ENCODE measurements at places on chromosomes 5 and 9.

- no peak for DNase-seq
Observed at GRCh38 chr9:129316281-129317030, 138.4 kb upstream of the IER5L start.

DNA sequence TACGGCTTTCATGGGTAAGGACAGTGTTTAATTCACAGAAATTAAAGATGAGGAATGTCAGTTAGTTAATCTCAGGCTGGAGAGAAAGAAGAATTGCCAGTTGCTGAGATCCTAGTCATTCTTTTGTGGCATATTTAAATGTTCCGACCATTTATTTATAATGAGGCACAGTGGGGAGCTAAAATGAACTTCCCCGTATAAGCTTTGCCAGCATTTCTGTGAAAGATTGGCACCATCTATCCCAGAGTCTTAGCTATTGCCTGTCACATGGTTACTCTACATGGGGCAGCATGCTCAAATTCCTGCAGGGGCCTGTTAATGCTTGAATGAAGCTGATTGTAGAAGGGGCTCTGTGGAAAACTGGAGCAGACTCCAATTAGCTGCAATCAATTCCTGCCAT lies 314.1 kb downstream of the PRELID2 start:
- no peak for DNase-seq

DNA sequence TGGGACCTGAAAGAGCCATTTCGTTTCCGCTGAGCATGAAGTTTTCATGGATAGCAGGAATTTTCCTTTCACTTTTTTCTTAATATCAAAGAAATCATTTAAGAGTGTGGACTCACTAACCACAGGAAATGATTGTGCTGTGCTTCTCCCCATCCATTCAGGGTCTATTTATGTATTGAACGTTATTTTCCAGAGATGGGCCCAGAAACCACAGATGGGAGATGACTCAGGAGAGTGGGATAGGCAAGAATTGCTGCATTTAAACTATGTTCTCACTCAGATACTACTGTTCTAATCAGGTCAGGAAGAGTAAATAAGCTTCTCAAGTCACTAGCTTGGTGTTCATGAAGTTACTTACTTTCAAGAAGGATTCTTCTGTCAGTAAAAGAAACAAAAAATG lies 763.8 kb downstream of the DTWD2 start:
- DNase-seq = peak; percentile 43

DNA sequence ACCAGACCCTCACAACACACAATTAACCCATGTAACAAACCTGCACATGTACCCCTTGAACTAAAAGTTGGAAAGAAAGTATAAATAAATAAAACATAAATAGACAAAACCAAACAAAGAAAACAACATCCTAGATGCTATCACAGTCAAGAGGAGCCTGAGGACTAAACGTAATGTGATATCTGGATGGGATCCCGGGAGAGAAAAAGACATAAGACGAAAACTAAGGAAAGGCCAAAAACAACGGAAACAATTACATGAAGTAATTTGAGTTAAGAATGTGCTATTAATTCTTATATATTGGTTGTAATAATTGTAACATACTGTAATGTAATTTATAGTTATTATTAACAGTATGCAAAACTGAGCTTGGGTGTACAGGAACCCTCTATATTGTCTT lies 793.9 kb downstream of the SEMA5A start:
- no peak for DNase-seq

DNA sequence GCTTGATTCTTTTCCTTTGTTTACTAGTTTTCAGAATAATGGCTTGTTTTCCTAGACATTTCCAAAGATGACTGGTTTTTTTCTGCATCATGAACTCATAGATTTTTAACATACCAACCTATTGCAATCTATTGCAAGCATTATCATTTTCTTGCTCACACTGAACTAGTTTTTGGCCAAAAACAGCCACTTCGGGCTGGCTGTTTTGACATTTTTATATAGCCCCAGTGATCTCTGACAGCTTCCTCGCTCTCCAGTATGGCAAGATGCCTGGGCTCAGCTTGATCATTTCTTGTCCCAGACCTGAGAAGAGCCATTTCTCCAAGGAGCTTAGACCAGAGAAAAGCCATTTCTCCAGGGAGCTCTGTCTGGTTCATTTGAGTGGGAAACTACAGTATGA lies 94.3 kb upstream of the MAMDC2 start:
- no peak for DNase-seq

GRCh38 chr5:137075163-137075970 lies 423.8 kb downstream of the SPOCK1 start:
- peak; percentile 27 for DNase-seq

GRCh38 chr5:61491861-61492260 lies 159.8 kb downstream of the ZSWIM6 start:
- DNase-seq = no peak

GRCh38 chr5:61004448-61004847 lies 59.4 kb downstream of the NDUFAF2 start:
- DNase-seq = no peak

DNA sequence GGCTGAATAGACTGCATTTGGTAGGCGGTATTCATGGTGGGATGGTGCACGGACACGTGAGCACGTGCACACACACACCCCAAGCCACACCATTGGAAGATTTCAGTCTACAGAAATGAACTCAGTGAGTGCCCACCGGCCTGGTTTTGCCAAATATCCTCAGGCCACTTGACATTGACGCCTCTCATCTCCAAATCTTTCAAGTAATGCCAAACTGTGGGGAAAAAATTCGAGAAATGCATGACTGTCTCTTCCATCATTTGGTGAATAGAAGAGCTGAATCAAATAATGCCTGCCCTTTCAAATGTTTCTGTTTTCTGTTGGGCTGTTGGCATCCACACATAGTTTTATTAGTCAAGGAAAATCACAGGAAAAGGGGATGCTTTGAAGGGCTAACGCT lies 182.3 kb upstream of the EFNA5 start:
- no peak for DNase-seq

DNA sequence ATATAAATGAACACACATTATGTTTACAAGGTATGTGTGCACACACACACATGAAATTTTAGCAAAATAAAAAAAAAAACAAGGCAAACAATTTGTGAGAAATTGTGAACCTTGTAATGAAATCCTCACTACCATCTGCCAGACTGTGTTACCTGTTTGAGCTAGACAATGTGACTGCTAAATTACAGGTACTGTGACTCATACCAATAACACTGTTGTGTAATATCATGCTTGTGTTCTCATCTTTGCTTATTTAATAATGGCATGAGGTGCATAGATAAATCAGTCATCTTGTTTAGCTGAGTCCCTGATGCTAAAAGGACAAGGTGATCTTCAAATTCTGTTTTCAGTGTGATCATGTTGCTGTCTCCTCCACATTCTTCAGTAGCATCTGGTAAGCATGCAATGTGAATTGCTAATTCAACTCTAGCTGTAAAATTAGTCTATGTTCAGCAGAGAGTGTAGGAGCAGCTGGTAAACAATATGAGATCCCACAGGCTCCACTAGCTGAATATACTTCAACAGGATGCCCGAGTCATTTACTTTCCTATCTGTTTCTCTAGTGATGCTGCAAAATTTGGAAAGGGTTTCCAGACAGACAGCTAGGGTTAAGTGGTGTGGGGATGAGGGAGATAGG lies 966.3 kb upstream of the C9orf72 start:
- no peak for DNase-seq

DNA sequence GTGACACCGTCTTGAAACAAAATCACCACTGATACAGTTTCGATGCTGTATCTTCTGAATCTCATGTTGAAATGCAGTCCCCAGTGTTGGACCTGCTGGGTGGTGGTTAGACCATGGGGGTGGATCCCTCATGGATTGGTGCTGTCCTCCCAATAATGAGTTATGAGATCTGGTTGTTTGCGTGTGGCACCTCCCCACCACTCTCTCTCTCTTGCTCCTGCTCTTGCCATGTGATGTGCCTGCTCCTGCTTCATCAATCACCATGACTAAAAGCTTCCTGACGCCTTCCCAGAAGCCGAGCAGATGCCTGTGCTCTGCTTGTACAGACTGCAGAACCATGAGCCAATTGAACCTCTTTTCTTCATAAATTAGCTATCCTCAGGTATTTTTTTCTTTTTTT lies 15.2 kb upstream of the C5orf15 start:
- DNase-seq = no peak

- DNase-seq = peak; percentile 63
Observed at GRCh38 chr5:140246378-140247122, 56.4 kb downstream of the PFDN1 start.

DNA sequence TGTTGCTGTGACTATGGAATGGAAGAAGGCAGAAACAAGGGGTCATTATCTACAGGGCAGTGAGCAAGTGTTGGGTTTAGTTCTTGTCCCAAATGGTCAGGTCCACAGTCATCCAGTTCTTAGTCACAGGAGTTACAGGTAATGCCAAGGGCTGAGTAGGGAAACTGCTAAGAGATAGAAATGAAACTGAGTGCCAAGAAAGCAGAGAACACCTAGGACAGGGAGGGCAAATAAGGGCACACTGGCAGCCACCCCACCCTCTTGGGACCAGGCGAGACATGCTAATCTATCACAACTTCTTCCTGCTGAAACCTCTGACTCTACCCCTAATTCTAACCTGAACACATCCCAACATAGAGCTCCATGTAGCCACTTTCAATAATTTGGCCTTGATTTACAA lies 103.2 kb downstream of the KLF4 start:
- no peak for DNase-seq

- DNase-seq = peak; percentile 27
Observed at GRCh38 chr9:92010705-92011536, 60.9 kb upstream of the ROR2 start.

DNA sequence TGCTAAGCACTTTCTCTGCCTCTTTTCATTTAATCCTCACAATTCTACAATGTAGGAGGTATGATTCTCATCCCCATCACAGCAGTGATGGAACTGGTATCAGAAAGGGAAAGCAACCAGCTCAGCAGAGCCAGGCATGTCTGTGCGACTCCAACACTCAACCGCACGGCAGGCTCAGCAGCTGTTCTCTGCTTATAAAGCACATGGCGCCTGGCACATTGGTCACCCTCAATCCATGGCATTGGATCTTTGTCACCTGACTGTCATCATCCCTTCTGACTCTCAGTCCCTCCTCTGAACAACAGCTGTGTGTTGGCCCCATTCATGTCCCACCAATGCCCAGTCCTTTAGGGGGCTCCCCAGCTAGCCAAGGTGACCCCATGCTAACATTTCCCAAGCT lies 45.1 kb upstream of the HAND1 start:
- DNase-seq = no peak

DNA sequence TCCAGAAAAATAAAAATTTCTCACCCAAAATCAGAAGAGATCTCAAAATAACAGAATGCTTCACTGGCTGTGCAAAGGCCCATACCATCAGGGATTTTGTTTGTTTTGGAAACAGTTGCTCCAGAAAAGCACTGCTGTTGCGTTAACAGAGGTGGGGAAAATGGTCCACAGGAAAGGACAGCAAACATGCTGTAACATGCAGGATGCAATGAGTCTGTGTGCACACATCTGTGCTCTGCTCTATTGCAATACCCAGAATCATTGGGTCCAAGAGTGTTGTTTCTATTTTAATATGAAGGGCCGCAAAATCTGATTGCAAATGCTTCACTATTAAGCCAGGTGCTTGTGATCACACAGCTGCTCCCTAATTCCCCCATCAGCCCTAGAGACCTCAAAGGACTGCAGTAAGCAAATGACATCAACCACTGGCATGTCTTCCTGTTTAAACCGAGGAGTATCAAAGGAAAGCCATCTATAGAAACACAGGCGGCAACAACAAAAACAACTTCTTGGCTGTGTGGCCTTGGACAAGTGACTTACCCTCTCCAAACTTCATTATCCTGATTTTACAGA lies 141.0 kb downstream of the DCP2 start:
- DNase-seq = no peak

DNA sequence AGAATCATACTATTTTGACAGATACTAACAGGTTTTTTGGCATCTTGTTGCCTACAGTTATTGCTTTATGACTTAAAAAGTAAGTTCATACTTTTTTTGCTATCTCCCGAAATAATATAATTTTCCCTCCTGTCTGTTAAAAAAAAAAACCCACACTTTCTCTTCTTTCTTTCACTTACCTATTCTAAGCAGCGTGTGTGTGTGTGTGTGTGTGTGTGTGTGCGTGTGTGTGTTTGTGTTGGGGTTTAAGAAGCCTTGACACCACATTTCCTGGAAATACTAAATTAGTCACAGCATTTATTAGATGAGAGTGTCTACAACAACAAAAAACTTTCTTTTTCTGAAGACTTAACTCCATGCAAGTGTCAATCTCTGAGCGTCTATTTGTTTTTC lies 12.4 kb downstream of the TNFAIP8 start:
- peak; percentile 29 for DNase-seq

DNA sequence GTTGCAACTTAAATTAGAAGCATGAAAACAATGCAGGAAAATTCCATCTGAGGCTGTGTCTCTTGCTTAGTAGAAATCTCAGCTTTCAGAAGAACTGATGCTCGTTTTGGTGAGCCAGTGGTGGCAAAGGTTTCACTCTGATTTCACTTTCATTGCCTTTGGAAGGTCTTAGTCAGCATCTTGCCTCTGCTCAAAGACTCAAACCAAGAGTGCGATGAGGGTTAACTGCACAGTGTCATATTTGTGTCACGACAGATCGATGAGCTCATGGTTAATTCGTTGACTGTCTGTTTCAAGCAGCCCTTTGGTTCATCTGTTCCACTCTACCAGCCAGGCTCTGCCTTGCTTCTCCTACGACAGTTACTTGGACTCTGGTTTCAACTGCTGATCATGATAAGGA lies 331.3 kb upstream of the KIF2A start:
- no peak for DNase-seq

GRCh38 chr9:27395484-27395921 lies 98.6 kb upstream of the EQTN start:
- no peak for DNase-seq

GRCh38 chr5:161751265-161751664 lies 65.7 kb downstream of the GABRA6 start:
- DNase-seq = no peak

DNA sequence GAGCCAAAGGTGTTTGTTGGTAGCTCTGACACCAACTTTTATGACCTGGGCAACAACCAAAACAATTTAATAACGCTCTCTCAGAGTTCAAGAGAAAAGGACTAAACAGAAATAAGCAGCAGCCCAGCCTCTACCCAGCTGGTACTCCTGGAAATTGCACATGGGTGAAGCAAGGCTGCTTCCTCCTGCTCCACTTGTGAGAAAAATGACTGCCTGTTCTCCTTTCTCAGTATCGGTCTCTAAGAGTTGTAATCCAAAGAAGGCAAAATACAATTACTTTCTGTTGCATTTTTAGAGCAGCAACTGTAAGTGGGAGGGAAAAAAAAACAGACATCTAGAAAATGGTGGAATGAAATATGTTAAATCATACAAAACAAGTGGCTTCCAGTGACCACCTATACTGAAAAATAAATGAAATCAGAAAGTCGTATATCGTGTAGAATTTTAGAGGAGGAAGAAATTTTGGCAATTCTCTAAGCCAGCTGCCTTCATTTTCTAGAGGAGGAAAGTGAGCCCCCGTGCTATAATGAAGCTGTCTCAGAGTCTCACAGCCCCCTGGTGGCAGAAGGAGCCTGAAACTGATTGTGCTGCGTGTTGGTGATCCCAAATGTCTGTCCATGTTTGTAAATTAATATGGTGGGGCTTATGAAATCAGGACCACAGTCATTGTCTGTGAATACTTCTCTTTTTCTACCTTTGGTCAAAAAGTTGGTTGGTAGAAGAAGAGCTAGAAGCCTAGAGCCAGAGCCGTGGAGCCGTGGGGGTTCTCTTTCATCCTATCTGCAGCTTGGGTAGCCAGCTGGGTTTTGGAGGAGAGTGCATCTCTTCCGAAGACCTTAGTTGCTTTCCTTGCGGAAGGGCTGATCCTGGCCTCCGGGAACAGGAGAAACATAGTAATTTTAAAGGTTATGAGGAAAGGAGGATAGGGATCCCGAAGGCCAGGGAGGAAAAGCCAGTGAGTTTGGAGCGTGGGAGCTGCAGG lies 139.9 kb downstream of the PIP5K1B start:
- peak; percentile 15 for DNase-seq

Measured in LHCN-M2 (cell line).